ENCODE measurements at places on chromosomes 1 and 21.

GRCh38 chr1:117834416-117834815 is 95.0 kb downstream of the GDAP2 start:
- no peak for DNase-seq

DNA sequence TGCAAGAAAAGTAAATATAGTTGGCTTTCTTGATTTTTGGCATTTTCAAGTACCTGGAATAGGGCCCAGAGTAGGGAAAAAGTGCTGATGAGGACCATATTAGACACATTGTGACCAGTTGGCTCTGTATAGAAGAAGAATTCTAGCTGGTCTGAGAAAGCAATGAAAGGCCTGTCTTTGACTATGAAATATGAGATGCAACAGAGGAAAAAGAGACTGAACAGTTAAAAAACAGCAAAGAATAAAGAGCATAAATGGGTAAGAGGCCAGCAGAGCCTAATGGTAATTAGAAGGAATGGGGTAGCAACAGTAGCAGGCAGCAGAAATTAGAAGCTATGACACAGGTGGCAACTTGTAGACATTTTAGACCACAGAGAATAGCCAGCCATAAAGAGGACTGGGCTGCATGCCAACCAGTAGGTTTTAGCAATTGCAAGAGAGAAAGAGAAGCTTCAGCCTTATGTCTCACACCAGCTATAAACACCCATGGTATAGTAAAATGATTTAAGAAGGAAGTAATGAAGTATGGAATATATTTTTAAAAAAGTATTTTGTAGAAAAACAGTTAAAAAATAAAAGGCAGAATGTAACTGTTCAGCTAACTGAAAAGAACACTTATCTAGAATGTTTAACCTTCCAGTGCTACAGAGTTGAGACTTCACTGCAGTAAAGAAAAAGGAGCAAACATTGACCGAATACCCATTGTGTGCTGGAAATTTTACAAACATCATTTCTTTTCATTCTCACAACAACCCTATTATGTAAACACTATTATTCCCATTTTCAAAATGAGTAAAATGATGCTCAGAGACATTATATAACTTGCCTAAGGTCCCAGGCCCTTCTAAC is 114.1 kb downstream of the LHX4 start:
- no peak for DNase-seq

- DNase-seq: no peak
These were observed 27.8 kb downstream of the TMPRSS2 start for GRCh38 chr21:41480086-41480690.

DNA sequence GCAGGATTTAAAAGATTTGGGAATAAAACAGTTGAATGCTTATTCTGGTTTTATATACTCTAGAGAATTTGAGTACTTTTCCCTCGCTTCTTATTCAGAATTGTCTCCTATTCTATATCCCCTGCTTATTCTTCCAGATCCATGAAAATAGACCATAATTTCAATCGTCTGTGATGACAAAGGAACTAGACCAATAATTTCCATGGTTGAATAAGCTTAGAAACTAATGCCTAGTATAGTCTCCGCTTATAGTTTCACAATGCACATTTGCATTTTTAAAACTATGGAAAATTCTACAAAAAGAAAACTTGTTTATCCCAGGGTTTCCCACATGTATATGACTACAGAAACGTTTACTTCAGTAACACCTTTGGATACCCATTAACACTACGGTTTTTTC is 247.4 kb upstream of the NR5A2 start:
- no peak for DNase-seq

GRCh38 chr1:85894651-85895050 is 186.4 kb upstream of the ZNHIT6 start:
- peak; percentile 72 for DNase-seq

DNA sequence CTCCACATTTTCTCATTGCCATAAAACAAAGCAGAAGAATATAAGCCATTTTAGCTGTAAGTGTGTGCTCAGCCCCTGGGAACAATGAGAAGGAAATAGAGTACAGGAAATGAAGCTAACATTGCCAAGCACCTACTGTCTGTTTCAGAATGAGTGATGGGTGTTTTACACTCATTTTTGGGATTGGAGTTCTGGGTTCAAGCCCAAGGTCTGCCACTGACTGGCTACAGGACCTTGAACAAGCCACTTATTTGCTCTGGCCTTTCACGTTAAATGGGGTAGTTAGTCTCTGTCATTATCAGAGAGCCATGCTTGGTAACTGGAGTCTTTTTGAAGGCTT is 80.7 kb upstream of the KAZN start:
- no peak for DNase-seq

DNA sequence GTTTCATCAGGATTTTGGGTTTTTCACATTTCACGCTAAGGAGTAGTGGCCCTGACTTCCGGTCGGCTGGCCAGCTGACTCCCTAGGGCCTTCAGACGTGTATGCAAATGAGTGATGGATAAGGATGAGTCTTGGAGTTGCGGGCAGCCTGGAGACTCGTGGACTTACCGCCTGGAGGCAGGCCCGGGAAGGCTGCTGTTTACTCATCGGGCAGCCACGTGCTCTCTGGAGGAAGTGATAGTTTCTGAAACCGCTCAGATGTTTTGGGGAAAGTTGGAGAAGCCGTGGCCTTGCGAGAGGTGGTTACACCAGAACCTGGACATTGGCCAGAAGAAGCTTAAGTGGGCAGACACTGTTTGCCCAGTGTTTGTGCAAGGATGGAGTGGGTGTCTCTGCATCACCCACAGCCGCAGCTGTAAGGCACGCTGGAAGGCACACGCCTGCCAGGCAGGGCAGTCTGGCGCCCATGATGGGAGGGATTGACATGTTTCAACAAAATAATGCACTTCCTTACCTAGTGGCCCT is 23.1 kb upstream of the TNFRSF1B start:
- no peak for DNase-seq

GRCh38 chr1:195113471-195113870 is 1494.8 kb downstream of the KCNT2 start:
- DNase-seq: no peak

DNA sequence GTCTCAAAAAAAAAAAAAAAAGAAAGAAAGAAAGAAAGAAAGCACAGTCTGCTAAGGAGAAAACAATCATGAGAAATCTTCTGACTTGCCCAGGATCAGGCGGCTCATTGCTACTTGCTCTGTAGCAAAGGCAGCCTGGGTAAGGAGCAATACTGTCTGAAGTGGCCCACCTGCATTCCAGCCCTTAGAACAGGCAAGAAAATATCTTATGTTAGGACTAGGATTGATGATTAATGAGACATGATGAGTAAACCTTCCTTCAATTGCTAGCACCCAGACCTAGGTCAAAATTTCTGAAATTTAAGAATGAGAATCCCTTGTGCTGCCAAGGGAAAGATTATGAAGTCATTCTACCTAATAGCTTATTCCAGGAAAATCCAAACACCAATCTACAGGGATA is 140.8 kb downstream of the DSCAM start:
- DNase-seq: no peak

- no peak for DNase-seq
These were observed 305.9 kb downstream of the BRINP2 start for GRCh38 chr1:177476676-177477075.

- DNase-seq: no peak
These were observed 29.1 kb downstream of the THRAP3 start for GRCh38 chr1:36253161-36253862.

DNA sequence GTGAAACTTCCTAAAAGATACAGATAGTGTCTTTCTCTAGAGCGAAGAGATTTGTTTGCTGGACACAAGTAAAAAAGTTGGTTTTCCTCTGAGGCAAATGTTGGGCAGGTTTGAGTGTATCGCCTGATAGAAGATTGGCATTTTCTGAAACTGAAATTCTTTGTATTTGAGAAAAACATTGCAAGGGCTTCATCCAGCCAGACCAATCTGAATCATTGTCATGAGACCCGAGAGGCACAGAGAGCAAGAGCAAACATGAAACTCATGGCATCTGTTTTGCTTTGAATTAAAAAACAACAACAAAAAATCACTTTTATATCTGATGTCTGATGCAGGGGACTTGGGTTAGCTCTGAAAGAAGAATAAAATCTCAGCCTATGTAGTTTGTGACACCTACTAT is 379.3 kb upstream of the NCAM2 start:
- DNase-seq: no peak

DNA sequence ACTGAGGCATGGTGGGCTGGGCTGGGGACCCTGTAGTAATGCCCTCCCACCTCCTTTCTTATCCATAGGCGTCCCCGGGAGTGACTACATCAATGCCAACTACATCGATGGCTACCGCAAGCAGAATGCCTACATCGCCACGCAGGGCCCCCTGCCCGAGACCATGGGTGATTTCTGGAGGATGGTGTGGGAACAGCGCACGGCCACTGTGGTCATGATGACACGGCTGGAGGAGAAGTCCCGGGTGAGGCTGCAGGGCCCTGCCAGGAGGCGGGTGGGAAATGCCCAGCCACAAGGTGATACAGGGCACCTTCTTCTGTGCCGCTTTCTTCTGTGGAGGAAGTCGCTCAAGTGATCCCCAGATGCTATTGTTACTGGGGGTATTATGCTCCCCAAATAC is 32.3 kb upstream of the KDM4A start:
- no peak for DNase-seq

DNA sequence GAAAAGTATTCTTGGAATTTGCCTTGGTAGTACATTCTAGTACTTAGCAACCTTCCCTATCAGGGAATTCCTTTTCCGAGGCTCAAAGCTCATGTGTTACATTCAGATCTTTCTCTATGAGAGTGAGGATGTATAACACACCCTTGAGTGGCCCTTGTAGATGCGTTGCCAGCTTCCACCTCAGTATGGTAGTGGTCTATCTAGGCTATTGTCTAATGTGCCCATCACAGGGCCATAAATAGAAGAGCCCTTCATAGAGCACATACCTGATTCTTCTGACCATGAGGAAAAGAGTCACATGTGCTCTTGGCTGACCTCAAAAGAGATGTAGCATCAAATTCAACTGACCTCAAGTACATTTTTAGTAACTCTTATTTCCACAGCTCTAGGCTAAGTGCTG is 14.0 kb upstream of the ZC3H11B start:
- DNase-seq: no peak

DNA sequence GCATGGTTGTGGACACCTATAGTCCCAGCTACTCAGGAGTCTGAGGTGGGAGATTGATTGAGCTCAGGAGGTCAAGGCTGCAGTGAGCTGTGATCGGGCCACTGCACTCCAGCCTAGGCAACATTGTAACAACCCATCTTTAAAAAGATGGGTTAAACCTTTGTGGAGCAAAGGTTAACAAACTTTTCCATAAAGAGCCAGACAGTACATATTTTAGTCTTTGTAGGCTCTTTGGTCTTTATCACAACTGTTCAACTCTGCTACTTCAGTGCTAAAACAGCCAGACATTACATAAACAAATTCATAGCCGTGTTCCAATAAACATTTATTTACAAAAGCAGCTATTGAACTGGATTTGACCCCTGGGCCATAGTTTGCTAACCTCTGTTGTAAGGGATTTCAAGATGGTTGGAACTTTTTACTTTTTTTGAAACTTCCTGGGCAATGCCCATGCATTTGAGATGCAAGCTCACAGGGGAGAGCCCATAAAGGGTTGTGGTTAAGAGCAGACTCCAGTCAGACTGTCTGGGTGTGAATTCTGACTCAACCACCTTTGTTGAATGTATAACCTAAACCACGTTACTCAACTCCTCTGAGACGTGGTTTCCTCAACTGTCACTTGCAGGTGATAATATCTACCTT is 10.8 kb downstream of the INAVA start:
- no peak for DNase-seq

DNA sequence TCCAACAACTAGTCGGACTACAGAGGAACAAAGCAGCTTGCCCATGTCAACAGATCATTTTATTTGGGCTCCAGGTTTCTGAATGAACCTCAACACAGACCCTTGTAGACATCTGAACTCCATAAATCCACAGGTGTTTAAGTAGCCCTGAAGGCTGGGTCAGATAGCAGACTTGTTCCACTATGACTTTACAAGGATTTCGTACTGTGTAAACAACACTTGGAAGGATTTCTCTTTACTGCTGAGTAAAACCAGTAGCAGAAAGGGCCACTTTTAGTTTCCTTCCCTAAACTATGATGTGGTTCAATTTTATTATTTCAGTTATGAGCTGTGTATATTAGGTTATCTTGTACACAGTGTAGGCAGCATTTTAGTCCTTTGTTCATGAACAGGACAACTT is 316.4 kb upstream of the ADGRL2 start:
- no peak for DNase-seq

- DNase-seq: peak; percentile 70
These were observed 165.5 kb downstream of the KAZN start for GRCh38 chr1:14763977-14764376.

DNA sequence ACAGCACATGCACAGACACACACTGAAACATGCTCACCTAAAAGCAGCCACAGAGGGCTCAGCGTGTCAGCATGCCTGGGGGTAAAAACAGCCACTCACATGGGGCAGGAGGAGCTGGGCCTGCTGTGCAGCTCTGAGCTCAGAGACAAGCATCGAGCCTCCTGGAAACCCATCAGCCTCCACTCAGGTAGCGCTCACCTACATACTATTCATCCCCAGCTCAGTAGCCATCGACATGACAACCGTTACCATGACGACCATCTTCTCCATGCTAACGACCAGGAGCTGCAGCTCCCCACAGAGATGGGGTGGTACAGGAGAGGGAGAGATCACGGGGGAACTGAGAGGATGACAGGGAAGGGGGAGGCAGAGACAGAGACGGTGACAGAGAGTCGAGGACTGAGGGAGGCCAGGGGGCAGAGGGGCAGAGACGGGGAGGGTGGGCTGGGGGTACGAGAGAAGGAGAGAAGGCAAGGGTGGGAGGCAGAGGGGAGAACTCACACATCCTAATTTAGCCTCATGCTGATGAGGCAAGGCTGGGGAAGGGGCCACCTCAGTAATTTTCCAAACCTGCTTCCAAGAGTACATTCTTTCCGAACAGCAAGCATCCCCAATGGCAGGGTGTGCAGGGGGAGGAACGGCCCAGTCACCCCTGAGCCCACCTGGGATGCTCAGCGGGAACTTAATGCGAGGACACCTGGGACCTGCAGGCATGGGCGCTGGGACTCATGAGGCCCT is 28.4 kb downstream of the SDC3 start:
- DNase-seq: peak; percentile 78

GRCh38 chr1:227365473-227366431 is 47.5 kb upstream of the CDC42BPA start:
- DNase-seq: no peak

DNA sequence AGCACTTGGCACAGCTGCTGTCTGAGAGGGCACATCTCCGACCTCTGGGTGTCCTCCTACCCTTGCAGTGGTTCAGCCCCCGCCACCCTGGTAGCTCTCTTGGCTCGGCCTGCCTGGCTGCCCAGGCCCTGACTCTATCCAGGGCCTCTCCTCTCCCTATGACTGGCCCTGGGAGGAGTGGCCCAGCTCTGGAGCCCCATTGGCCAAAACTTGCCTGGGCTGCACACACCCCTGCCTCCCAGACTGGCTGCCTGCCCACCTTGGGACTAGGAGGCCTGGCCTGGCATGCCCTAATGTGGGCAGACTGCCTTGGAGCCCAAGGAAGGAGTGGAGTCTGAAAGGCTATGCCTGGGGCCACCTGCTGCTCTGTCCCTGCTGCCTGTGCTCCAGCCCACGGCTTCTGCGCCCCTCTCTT is 33.6 kb downstream of the ACOT11 start:
- peak; percentile 66 for DNase-seq

DNA sequence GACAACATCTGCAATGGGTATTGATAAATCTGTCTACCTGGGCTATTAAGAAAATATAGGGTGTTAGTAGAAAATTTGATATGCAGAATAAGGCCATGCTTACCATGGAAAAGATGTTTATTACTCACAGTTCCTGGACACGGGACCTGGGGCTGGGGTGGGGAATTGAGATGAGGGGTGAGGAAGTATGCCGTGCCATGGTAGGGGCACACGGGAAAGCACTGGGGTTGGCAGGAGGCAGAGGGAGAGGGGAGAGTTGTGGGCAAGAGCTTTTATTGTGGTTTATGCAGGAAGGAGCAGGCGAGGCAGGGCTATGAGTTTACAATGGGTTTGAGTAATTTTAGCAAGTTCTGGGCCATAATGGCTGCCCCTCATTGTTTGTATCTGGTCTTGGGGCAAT is 493.8 kb downstream of the SIPA1L2 start:
- DNase-seq: no peak

All from endodermal cell (in vitro differentiated cells).